ENCODE measurements at places on chromosomes 4 and X. TPM values are rescaled to one million over a fixed set of nuclear protein-coding genes. Genes with fewer than 3 reads are reported as not detected.

Gene BTC
- 1.4 TPM for total RNA-seq

Gene FGD1
- 4.9 TPM for total RNA-seq

Gene FOXR2
- not detected for total RNA-seq

Gene CXCL1
- 4.1 TPM for total RNA-seq

Gene PDE5A
- 48.3 TPM for total RNA-seq

Gene PAGE5
- not detected for total RNA-seq

Gene NAT8L
- total RNA-seq, result not detected

Gene CT45A2
- total RNA-seq, result not detected

Gene ARX
- total RNA-seq, result 0.88 TPM

Gene GLOD5
- not detected for total RNA-seq

Gene RRH
- total RNA-seq, result not detected

Gene SLC10A3
- total RNA-seq, result 19.3 TPM

Gene RPS6KA3
- 41.1 TPM for total RNA-seq

Gene SPATA18
- 4.6 TPM for total RNA-seq

Gene DOCK11
- 34.7 TPM for total RNA-seq

Gene SMIM10
- 4.1 TPM for total RNA-seq

Gene ASB5
- not detected for total RNA-seq

Gene CLTRN
- not detected for total RNA-seq

Gene ERCC6L
- 0.18 TPM for total RNA-seq

Gene PRKG2
- 44.8 TPM for total RNA-seq

Gene CENPI
- 3.6 TPM for total RNA-seq

All from Peyer's patch (tissue), 4 donors.